ENCODE measurements at places on chromosomes 5 and 9.

- H3K4me3 ChIP-seq: no peak overlapping the region
- H3K27me3 ChIP-seq: no peaks in the 10 kb centered on the region
- no peak for DNase-seq
- no peaks in the 10 kb centered on the region for H3K36me3 ChIP-seq
- no peak overlapping the region for H3K27ac ChIP-seq
- no peaks in the 10 kb centered on the region for H3K4me1 ChIP-seq
Measured at GRCh38 chr9:125626187-125626586, 80.8 kb downstream of the MAPKAP1 start.

GRCh38 chr5:173638126-173639040, 21.9 kb upstream of the BOD1 start:
- no peaks in the 10 kb centered on the region for H3K27me3 ChIP-seq
- no peak overlapping the region for H3K27ac ChIP-seq
- H3K4me3 ChIP-seq: no peak overlapping the region

DNA sequence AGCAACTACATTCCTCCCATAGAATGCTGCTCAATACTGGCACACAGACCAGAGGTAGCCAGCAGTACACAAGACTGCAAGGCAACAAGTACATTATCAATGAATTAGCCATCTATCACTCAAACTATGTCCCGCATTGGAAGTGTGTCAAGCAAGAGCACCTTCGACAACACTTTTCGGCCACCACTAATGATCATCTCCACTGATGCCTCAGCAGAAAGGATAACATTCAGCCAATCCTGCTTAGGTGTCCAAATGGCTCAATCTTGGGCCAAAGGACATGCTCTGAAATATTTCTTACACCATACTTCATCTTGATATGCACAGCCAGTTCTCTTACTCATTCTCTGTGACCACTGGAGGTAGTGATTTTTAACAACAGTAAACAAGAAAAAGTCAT, 25.0 kb downstream of the SKP1 start:
- H3K4me1 ChIP-seq: peaks cover 7% of the 10 kb centered on the region
- H3K36me3 ChIP-seq: no peaks in the 10 kb centered on the region
- no peaks in the 10 kb centered on the region for H3K27me3 ChIP-seq

DNA sequence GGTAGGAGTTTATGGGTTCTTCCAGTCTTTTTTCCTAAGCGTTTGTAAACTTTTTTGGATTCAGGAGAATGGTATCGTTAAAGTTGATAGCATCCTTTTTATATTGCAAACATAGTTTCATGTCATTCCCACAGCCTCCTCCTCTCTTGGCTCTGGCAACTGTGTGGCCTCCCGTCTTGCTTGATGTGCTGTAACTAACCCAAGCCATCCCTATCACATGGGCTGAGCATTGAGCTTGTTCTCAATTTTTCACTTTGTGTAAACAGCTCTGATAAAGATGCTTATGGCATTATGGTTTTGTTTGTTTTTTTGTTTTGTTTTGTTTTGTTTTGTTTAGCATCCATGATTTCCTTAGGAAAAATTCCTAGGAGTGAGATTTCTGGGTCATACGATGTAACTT, 4.6 kb downstream of the STKLD1 start:
- H3K4me1 ChIP-seq: no peaks in the 10 kb centered on the region
- no peaks in the 10 kb centered on the region for H3K27me3 ChIP-seq
- no peak overlapping the region for H3K4me3 ChIP-seq

GRCh38 chr5:60457233-60457632, 242.7 kb downstream of the DEPDC1B start:
- H3K27ac ChIP-seq: no peak overlapping the region
- no peaks in the 10 kb centered on the region for H3K27me3 ChIP-seq
- H3K4me3 ChIP-seq: no peak overlapping the region
- H3K36me3 ChIP-seq: no peaks in the 10 kb centered on the region
- H3K4me1 ChIP-seq: no peaks in the 10 kb centered on the region
